ENCODE measurements at places on chromosomes 11 and 22. TPM values are rescaled to one million over a fixed set of nuclear protein-coding genes. Genes with fewer than 3 reads are reported as not detected.
A peak's percentile ranks its signal among the peaks of the same experiment; 100 is the strongest.

The RGL4 gene
- total RNA-seq, result not detected

The OR52H1 gene
- not detected for total RNA-seq

The CLMP gene
- 4.8 TPM for total RNA-seq

The SPON1 gene
- total RNA-seq, result not detected

The ASCL2 gene
- total RNA-seq, result not detected

The CCDC15 gene
- total RNA-seq, result 3.6 TPM

The OPCML gene
- 2.7 TPM for total RNA-seq

DNA sequence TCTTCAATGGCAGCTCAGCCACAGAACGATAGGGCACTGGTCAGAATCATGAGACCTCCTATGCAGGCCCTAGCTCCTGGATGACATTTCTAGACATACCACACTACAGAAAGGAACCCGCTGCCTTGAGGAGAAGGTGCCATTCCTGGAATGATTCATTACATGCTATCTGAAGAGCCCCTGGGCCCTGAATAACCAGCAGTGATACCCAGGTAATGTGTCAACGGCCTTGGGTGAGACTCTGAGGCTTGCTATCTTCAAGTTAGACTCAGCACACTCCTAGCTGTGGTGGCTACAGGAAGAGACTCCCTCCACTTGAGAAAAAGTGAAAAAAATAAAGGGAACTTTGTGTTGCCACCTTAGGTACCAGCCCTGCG lies 161.2 kb upstream of the GRIA4 start:
- no peak for DNase-seq
- no peak overlapping the region for H3K4me3 ChIP-seq
- no peak overlapping the region for H3K27ac ChIP-seq
- H3K27me3 ChIP-seq, result peaks cover 3% of the 10 kb centered on the region

DNA sequence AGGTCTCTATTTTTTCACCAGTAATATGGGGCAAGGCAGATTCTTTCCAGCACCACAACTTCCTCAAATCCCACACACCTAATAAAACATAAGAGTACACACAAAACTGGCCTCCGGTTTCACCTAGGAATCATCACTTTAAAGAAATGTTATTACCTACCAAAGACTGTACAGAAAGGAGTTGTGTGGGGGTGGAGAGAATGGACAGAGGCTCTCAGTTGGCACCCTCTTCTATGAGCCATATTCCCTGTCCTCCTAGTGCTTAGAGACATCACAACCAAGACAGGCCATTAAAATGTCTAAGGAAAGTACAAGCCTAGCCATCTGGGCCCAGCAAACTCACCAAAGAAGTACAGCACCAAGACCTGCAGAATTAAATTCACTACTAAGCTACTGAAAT lies 56.1 kb downstream of the RBFOX2 start:
- no peaks in the 10 kb centered on the region for H3K27me3 ChIP-seq
- no peaks in the 10 kb centered on the region for H3K36me3 ChIP-seq
- no peak for DNase-seq
- H3K4me1 ChIP-seq, result peaks cover 80% of the 10 kb centered on the region

- no peak for DNase-seq
- H3K4me3 ChIP-seq, result no peak overlapping the region
- H3K36me3 ChIP-seq, result peaks cover 4% of the 10 kb centered on the region
- H3K27me3 ChIP-seq, result no peaks in the 10 kb centered on the region
Measured at GRCh38 chr11:93033093-93033492, 63.6 kb downstream of the MTNR1B start.

DNA sequence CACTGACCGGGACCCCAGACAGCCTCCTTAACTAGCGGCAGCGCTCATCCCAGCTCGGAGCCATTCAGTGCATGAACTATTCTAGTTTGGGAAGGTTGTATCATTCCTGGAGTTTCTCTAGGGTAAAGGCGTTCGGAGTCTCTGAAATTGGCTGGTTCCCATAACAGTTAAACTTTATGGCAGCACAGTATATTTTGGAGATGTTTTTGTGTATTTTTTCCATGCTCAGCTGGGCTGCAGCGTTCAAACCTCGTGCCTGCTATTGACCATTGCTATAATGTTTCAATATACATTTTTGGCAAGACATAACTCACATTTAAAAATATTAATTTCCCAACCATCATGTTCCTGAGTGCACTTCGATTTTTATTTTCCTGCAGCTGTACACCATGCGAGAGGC lies 169.7 kb downstream of the ST3GAL4 start:
- H3K27me3 ChIP-seq, result peaks cover 6% of the 10 kb centered on the region
- H3K4me3 ChIP-seq, result no peak overlapping the region
- no peaks in the 10 kb centered on the region for H3K36me3 ChIP-seq
- no peak overlapping the region for H3K27ac ChIP-seq
- H3K4me1 ChIP-seq, result peaks cover 5% of the 10 kb centered on the region

DNA sequence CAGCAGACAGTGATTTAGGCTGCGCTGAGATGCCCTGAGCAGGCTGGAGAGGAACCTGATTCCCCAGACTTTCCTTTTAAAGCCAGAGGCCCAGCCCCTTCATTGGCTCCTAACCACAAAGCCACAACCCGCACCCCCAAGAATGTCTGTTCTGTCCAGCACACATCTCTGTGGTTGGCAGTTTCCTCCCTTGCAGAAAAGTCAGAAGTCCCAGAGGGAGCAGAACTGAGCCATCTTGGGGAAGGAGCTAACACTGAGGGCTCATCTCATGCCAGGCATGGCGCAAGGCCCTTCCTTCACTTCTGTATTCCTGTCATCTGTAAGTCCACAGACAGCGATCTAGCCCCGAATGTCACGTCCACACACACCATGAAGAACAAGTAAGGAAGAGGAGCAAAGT lies 97.1 kb upstream of the SYT13 start:
- peak overlapping the region; percentile 49 for H3K27ac ChIP-seq
- no peaks in the 10 kb centered on the region for H3K36me3 ChIP-seq
- H3K27me3 ChIP-seq, result peaks cover 30% of the 10 kb centered on the region
- H3K4me1 ChIP-seq, result peaks cover 15% of the 10 kb centered on the region
- DNase-seq, result peak; percentile 27

DNA sequence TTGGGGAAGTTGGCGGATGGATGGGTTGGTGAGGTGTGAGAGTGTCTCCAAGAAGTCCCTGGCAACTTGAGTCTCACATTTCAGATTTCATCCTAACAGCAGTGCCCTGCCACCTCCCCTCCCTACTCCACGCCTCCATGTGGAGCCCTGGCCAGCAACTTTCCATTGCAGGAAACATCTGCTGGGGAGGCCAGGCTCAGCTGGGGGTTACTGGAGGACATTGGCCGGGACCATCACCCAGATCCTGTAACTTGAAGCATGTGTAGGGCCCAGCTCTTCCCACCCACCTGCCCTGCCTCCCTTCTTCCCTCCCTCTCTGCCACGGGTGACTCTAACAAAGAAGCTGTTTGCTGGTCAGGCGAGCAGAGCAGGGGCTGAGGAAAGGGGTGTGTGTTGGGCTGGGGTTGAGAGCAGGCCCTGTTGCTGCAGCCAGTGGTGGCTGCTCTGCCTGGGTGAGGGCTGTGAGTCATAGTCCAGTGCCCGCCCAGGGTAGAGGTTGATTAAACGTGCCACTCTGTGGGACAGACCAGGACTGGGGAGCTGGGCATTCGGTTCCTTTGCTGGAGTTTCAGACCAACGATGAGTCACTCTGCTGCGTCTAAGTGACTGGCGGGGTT lies 64.0 kb downstream of the SCN3B start:
- peaks cover 7% of the 10 kb centered on the region for H3K4me1 ChIP-seq
- no peaks in the 10 kb centered on the region for H3K36me3 ChIP-seq
- H3K27ac ChIP-seq, result no peak overlapping the region
- peaks cover 4% of the 10 kb centered on the region for H3K27me3 ChIP-seq
- no peak for DNase-seq
- no peak overlapping the region for H3K4me3 ChIP-seq

GRCh38 chr22:47569389-47570299 lies 807.2 kb downstream of the TBC1D22A start:
- H3K27me3 ChIP-seq, result no peaks in the 10 kb centered on the region
- H3K27ac ChIP-seq, result no peak overlapping the region
- DNase-seq, result no peak
- H3K4me3 ChIP-seq, result no peak overlapping the region
- H3K36me3 ChIP-seq, result no peaks in the 10 kb centered on the region

DNA sequence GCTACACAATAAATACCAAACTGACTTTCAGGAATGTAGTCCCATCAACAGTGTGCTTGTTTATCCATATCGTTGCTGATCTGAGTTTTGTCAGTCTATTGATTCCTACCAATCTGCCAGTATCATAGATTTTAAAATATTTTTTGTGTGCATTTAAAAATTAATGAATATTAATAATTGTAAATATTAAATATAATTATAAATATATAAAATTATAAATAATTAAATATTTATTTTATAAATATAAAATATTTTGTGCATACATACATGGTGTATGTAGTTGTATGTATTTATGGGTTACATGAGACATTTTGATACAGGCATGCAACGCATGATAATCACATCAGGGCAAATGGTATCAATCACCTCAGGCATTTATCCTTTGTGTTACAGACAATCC lies 53.6 kb downstream of the CUL5 start:
- no peak for DNase-seq
- no peaks in the 10 kb centered on the region for H3K27me3 ChIP-seq
- H3K27ac ChIP-seq, result no peak overlapping the region
- H3K36me3 ChIP-seq, result peaks cover 21% of the 10 kb centered on the region
- no peak overlapping the region for H3K4me3 ChIP-seq

DNA sequence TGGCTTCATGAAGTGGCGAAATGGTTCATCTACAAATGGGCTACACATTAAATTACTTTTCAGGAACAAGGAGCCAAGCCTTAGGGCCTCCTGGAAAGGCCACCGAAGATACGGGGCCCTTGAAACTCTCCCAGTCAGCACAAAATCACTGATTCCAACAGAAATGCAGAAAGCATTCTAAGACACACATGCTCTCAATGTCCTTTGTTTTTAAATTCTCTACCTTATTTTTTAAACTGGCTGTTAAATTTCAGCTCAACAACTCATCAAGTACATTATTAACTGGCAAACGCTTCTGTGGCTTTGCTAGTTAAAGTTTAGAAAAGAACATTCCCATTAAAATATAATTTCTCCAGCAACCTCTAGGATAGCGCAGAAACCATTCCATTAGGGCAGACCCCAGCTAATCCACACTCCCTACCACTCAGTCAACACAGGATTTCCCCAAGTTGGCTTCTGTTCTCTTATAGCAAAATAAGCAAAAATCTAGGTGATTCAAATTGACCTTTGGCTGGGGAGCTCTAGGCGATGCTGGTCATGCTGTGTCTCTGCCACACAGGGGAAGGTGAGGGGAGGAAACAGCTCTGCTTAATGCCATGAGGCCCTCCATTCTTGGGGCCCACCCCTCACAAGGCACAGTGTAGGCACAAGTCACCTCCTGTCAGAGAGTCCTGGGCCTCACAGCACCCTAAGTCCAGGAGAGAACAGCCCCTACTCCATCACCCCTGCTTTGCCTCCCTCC lies 47.1 kb downstream of the PLEKHA7 start:
- DNase-seq, result no peak
- H3K27ac ChIP-seq, result no peak overlapping the region
- no peaks in the 10 kb centered on the region for H3K4me1 ChIP-seq
- no peaks in the 10 kb centered on the region for H3K27me3 ChIP-seq
- H3K36me3 ChIP-seq, result no peaks in the 10 kb centered on the region

DNA sequence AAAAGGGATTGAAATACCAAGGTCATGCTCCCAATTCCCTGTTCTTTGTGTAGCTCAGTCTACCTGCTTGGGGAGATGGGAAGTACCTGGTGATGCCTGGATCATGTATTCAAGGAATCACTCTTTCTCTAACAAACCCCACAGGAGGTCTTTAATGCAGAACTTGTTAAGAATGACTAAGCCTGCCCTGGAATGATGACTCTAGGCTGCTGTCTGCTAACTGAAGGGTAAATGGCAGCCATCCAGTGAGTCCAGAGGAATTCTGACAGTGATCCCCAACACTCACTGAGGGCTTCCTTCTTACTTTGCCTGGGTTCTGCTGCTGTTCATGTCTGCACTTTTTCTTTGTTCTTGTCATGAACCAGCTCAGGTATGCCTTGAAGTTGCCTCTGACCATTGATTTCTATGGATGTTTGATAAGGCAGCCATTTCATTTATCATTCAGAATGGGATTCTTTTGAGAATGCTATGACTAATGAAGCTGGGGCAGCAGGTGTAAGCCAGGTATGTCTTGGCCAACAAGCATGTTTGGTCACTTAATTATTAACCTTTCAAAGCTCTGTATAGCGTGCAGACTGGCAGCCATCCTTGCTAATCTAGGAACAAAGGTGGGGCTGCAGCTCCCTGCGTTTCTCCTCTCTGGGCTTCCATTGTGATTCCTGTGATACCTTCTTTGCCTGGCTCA lies 11.4 kb downstream of the PRSS23 start:
- H3K4me1 ChIP-seq, result peaks cover 98% of the 10 kb centered on the region
- DNase-seq, result no peak

GRCh38 chr11:61293867-61294716 lies 1.0 kb downstream of the VWCE start:
- H3K27ac ChIP-seq, result peak overlapping the region; percentile 70
- no peaks in the 10 kb centered on the region for H3K27me3 ChIP-seq
- peak overlapping the region; percentile 74 for H3K4me3 ChIP-seq
- no peak for DNase-seq
- peaks cover 13% of the 10 kb centered on the region for H3K36me3 ChIP-seq
- H3K4me1 ChIP-seq, result peaks cover 40% of the 10 kb centered on the region

- peaks cover 31% of the 10 kb centered on the region for H3K4me1 ChIP-seq
- DNase-seq, result no peak
- H3K27ac ChIP-seq, result peak overlapping the region; percentile 91
- peak overlapping the region; percentile 87 for H3K4me3 ChIP-seq
- H3K27me3 ChIP-seq, result no peaks in the 10 kb centered on the region
Measured at GRCh38 chr11:61162092-61162941, 1.1 kb upstream of the VPS37C start.

- H3K4me1 ChIP-seq, result no peaks in the 10 kb centered on the region
- H3K36me3 ChIP-seq, result no peaks in the 10 kb centered on the region
- DNase-seq, result no peak
- peaks cover 23% of the 10 kb centered on the region for H3K27me3 ChIP-seq
- H3K4me3 ChIP-seq, result no peak overlapping the region
Measured at GRCh38 chr11:80136991-80137390, 696.2 kb upstream of the TENM4 start.

DNA sequence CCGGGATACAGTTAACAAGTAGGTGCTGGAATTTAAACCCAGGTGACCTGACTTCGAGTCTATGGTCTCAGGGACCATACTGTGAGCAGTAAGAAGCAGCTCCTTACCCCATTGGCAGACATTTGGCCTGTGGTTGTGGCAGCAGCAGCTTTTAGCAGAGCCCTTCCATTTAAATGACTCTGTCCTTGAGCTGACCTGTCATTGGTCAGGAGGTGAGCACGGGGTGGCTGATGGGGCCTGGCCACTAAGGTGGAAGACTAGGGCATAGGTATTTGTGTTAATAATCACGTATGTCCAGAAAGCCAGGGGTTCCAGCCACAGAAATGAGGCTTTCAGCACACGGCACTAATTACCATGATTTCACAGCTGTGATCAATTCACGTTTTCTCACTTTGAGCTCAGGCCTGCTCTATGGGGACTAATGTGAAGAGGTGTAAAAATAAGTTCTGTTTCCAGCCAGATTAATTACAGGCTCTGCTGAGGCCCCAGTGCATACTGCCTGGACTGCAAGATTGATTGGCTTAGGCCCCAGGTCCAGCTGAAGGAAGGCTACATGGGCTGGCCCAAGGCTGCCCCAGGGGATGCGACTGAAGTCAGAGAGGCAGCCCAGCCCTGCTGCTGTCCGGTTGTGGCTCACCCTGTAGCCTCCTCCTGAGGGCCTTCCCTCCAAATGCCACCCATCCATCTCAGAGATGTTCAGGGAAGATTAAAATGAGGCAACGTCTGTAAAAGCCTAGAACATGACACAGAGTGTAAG lies 76.0 kb downstream of the FDX1 start:
- no peak overlapping the region for H3K27ac ChIP-seq
- no peaks in the 10 kb centered on the region for H3K36me3 ChIP-seq
- H3K4me3 ChIP-seq, result no peak overlapping the region
- no peak for DNase-seq
- peaks cover 15% of the 10 kb centered on the region for H3K4me1 ChIP-seq
